ENCODE measurements at places on chromosomes 1 and 21.

- no peak for DNase-seq
Observed at GRCh38 chr21:26565111-26565510, 8.0 kb downstream of the CYYR1 start.

DNA sequence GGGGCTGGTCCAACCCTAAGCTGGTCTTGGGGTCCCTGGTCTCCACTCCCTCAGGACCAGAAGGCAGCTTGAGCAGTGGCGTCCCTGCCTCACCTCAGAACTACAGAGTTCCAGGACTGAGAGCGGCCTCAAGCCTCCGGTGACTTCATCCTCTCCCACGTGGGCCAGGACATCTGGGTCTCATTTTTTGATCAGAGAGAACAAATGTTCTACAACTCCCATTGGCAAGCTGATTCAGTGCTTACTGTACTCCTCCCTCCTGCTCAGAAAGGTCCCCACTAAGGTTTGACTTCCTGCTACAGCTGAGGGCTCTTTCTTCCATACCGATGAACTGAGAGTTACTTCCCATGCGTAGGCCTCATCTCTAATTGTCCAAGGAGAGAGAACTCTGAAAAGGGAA lies 78.5 kb downstream of the PLXNA2 start:
- no peak for DNase-seq

GRCh38 chr1:40399984-40400704 lies 26.6 kb downstream of the SMAP2 start:
- no peak for DNase-seq

- no peak for DNase-seq
Observed at GRCh38 chr1:228021355-228022030, 14.7 kb downstream of the WNT3A start.

All from esophagus squamous epithelium (tissue), 5 donors.